ENCODE measurements at places on chromosomes 1 and 21.

DNA sequence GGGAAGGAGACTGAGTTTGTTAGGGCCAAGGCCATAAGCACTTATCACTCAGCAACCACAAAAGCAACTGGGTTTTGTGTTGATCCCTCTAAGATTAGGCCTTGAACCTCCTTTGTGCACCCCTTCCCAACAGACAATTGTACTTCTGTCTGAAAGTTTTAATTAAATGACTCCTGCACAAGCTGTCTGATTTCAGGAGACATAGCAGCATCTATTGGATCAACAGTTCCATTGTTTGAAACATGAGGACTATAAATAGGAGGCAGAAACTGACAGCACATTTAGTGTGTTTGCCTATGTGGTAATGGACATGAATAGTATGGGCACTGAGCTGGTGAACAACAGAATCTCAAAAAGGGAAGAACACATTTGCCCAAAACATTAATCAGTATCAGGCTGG, 167.3 kb upstream of the KCNJ6 start:
- no peak for DNase-seq

DNA sequence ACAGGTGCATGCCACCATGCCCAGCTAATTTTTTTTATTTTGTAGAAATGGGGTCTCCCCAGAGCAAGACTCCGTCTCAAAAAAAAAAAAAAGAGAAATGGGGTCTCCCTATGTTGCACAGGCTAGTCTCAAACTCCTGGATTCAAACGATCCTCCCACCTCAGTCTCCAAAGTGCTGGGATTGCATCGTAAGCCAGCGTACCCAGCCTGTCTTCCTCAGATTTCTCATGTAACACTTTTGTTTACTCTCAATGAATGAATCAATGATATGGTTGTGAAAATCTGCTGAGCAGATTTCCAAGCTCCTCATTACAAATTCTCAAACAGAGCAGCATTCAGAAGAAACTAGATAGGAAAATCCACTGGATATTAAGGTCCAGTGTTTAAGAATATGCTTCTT, 6.6 kb downstream of the CMPK1 start:
- DNase-seq, result no peak

- no peak for DNase-seq
These were observed 67.5 kb downstream of the CLIC6 start for GRCh38 chr21:34736116-34736874.

DNA sequence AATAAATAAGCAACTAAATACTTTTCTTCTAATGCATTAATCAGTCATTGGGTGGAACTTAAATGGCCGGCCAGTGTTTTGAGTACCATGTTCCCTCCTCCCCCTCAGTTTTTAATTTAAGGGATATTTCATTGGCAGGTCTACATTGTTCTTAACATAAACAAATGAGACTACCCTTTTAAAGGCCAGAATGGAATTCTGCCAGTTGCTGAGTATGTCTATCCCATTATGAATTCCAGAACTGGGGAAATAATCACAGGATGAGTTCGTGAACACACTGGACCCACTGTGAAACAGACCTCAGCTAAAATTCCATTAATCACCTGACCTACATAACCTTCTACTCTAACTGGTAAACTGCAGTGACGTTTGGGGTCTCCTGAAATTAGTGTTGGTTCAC, 305.5 kb upstream of the PKN2 start:
- no peak for DNase-seq

DNA sequence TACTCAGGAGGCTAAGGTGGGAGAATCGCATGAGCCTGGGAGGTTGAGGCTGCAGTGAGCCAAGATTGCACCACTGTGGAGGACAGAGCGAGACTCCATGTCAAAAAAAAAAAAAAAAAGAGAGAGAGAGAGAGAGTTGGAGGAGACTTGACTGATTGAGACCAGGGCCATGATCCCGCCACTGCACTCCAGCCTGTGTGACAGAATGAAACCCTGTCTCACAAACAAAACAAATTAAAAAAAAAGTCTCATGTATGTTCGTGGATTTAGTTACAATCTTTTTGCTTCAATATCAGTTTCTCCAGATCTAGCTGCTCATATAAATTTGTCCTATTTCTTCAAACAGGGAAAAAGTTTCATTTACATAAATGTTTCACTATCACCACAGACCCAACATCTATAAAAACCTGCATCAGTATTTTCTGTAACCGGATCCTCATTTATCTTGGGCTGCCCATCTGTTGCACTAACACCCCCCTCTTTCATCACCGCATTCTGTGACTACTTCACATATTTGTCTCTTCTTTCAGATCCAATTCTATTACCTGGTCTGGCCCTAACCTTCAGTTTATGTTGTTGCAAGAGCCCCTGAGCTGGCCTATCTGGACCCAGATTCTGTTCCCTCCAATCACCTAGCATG, 127.0 kb downstream of the GREM2 start:
- DNase-seq, result no peak

GRCh38 chr1:106613068-106613467, 443.4 kb upstream of the PRMT6 start:
- DNase-seq, result no peak
